ENCODE measurements at places on chromosomes 7 and 10.
A peak's percentile ranks its signal among the peaks of the same experiment; 100 is the strongest.

- no peak for DNase-seq
Measured at GRCh38 chr7:84274029-84274638, 79.5 kb upstream of the SEMA3A start.

- no peak for DNase-seq
Measured at GRCh38 chr10:113982769-113983168, 60.9 kb upstream of the ADRB1 start.

DNA sequence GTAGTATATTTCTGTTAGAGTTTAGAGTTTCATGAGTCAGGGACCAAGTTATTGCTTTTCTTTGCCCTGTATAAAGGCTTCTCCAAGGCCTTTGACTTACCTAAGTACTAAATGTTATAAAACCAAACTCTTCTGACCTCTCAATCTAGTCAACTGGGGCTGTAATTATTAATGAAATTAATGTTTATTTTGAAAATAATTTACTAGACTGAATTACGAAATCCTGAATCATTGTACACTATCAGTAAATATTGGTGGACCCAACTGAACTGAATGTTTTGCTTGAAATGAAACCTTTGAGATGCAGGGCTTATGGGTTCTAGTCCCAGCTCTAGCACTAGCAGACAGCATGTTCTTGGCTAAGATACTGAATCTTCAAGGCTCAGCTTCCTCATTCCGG, 1.7 kb upstream of the CYP2C9 start:
- no peak for DNase-seq

DNA sequence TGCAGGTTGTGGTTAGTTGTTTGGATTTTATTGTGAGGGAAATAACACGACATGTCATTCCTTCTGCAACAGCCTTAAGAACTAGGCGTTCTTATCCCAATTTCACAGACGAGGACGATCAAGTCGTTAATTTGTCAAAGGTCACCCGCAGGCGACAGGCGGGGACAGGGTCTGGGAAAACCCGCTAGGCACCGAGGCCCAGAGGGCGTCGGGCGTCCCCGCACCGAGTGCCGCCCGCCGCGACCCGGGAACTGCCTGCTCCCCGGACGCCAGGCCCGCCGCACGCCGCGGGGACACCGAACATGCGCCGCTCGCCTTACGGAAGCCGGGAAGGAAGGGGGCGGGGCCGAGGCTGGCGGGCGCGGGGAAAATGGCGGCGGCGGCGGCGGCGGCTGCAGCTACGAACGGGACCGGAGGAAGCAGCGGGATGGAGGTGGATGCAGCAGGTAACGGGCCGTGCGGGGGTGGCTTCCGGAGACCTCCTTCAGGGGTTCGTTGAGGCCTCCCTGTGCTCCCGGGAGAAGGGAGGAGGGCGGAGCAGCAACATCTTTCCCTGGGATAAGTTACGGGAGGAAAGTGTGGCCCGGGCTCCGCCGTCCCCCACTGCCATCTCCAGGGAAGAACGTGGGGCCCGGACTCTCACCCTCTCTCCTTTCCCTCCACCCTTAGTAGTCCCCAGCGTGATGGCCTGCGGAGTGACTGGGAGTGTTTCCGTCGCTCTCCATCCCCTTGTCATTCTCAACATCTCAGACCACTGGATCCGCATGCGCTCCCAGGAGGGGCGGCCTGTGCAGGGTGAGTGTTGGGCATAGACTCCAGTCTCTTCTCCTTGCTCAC, at the start of gene COPS6:
Gene COPS6, plus strand, starts transcription at position 349 of the 837 bp plus-strand sequence. Its CDS starts 22 bp downstream, at position 371.
- peak; percentile 88 for DNase-seq

GRCh38 chr10:112307358-112308124, 24.3 kb downstream of the TECTB start:
- peak; percentile 52 for DNase-seq

- DNase-seq, result no peak
Measured at GRCh38 chr7:26468625-26469024, 177.0 kb downstream of the SNX10 start.

GRCh38 chr10:124092860-124093773, at the start of gene CHST15:
Gene CHST15, minus strand, starts transcription at chr10:124093598. Its CDS starts 47,386 bp downstream, at chr10:124046212.
- DNase-seq, result peak; percentile 17

DNA sequence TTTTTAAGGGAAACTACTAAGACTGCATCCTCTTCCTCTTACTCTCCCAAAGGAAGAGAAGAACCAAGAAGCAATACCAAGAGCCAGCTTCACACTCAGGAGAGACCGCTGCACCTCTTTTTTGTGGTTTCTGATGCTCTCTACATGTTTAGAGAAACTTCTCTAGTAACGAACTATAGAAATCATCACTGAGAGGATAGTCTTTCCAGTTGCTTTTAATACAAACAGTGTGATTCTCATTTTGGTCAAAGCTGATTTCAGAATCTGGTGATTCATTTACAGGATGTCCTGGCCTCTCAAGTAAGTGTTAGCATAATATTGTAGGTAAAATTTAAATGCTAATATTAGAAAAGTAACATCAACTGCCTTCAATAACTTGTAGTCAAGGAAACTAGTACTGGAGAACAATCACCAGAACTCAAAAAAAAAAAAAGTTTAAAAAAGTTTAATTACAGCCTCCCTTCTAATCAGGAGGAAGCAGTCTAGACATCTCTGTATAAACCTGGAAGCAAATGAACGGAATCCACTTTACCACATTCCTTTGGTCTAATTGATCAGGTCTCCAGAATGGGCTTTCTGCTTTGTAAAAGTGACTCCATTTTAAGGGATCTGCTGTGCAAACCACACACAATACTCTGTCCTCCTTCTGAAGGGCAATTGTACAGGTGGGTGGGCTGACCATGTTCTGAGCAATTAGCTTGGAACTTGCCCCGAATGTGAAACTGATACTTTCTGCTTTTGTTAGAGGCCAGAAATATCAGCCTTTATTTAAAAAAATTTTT, 3.0 kb downstream of the LAMB1 start:
- no peak for DNase-seq

DNA sequence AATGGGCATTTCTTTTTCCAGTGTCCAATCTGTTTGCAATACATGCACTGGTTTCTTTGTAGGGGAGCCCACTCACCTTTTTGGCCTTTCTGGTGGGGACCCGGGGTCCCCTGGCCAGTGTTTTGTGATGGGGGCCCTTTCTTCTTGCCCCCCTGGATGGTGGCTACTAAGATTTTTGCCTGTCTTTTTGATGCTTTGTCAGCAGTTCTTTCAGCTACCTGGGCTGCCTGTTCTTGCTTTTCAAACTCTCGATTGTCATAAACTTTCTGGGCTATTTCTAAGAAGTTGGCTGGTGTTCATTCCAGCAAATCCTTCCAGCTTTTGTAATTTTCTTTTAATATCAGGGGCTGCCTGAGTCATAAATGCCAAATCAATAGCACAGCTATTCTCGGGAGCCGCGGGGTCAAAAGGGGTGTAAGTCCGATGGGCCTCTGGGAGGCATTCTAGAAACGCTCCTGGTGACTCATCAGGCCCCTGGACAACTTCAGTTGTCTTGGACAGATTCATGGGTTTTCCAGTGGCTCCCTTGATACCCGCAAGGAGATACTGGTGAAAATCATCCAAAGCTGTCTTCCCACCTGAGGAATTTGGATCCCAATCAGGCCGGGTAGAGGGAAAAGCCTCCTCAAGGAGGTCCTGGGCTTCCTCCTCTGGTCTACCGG, 79.0 kb downstream of the PRR15 start:
- DNase-seq, result no peak

DNA sequence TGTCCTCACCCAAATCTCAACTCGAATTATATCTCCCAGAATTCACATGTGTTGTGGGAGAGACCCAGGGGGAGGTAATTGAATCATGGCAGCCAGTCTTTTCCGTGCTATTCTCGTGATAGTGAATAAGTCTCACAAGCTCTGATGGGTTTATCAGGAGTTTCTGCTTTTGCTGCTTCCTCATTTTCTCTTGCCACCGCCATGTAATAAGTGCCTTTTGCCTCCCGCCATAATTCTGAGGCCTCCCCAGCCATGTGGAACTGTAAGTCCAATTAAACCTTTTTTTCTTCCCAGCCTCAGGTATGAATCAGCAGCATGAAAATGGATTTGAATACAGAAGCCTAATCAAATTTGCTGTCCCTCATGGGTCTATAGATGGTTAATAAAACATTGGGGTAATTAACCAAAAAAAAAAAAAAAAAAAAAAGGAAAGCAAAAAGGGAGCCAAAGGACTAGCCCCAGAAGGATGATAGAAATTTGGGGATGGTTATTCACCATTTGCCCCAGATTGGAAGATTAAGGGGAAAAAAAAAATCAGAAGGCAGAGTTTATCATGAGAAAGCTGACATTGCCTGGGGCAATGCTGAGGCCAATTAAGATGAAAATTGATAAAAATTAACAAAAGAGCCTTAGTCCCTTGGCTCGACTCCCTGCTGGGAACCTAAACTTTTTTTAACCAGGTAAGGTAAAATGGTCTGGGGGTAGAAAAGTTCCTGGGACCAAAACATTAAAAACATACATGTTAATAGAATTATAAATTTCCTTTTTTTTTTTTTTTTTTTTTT, 27.6 kb downstream of the AVL9 start:
- DNase-seq, result no peak

DNA sequence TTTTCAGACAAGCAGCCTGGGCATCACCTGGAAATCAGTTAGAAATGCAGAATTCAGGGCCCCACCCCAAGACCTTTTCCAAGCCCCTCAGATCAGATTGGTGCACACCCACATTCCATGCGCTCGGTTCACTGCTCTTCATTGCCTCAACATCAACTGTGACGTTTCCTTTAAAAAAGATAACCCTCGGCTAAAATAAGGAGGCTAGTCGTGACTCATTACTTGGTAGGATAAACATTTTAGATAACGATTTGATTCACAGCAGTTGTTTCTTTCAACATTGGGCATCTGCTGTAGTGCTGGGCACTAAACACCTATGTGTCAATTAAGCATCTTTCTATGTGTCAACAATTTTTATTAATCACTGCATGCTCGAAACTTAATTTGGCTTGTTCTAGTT, 191.1 kb upstream of the LRGUK start:
- DNase-seq, result no peak

- DNase-seq, result no peak
Measured at GRCh38 chr7:33248671-33249070, 119.3 kb downstream of the BBS9 start.

GRCh38 chr7:132028144-132028920, 471.9 kb upstream of the PODXL start:
- DNase-seq, result no peak

DNA sequence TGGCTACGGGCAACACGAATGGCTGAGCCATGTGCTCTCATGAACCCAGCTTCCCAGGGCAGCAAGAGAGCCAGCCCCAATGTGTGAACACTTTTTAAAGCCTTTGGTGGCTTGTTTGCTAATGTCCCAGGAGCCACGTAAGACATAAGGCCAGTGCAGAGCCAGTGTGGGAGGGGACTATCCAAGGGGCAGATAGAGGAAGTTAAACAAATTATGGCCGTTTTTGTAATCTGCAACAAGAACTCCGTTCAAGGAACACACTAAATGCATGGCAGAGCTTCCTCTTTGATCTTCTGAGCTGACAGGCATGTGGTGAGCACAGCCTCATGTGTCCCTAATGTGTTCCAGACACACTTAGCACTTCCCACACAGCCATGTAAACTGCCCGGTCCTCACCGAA, 133.3 kb downstream of the TEX36 start:
- DNase-seq, result no peak

GRCh38 chr7:81210137-81211064, 291.6 kb upstream of the SEMA3C start:
- no peak for DNase-seq

GRCh38 chr7:138014686-138015085, 12.8 kb upstream of the CREB3L2 start:
- no peak for DNase-seq

GRCh38 chr7:123397746-123398338, 136.6 kb downstream of the IQUB start:
- DNase-seq, result no peak
